ENCODE measurements at places on chromosomes 6 and 20.

DNA sequence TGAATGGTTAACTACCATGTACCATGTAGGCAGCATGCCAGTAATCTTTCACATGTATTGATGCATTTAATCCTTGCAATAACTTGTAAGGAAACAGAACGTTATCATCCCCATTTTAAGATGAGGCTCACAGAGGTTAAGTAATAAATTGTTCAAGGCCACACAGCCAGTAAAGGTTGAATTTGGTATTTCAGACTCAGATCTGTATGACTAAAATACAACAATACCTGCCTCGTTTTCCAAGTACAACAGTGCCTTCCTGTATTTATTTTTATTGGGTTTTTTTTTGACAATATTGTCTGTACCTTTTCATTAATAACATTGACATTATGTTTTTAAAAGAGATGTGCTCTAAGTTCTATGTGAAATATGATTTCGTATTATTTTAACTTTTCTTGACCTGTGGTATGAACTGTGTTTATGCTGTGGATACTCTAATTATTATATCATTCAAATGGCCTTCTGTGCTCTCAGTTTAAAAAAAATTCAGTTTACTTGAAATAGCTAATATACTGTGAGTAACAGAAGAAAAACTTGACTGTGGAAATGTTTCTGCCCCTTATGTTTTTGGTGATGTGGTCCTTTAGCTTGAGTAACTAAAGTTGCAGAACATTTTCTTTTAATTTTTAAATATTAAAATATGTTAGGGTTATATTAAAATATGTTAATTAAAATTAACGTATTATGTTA is 39.7 kb downstream of the XRN2 start:
- no peak for DNase-seq

DNA sequence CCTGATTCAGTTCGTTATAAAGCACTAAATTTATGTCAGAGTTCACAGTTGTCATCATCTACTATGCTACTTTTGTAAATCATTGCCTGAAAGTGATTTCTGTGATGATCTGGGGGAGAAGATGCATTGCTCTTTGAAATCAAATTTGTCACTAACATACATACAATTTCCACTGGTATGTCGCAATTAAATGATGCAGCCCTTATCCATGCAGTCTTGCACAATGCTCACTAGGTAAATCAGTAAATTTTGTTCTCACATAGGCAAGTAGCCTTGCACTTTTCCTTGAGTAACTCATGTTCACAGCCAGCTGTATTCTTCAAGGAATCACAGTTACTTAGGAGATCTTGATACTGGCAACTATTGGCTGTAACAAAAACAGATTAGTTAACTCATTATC is 20.8 kb downstream of the CRISP2 start:
- DNase-seq = no peak

- no peak for DNase-seq
These were observed 59.9 kb downstream of the TNFAIP3 start for GRCh38 chr6:137926985-137927384.

- no peak for DNase-seq
These were observed 18.8 kb downstream of the RTF2 start for GRCh38 chr20:56487216-56487615.

DNA sequence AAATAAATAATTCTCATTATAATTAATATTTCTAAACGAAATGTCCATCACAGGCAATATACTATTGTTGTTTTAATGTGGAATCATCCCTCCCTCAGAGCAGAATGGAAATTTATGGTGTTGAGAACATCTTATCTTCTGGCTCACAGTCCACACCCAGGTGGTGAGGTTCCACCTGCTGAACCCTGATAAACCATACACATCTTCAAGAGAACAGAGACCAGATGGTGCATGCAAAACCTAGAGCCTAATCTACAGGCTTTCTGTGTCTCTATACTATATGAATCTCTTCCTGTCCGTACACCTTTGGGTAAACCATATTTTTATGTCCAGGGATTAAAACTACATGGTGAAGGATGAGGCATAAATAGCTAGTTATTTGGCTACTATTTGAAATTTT is 52.3 kb upstream of the UFL1 start:
- DNase-seq = no peak

GRCh38 chr6:68139130-68139529 is 496.0 kb upstream of the ADGRB3 start:
- no peak for DNase-seq

DNA sequence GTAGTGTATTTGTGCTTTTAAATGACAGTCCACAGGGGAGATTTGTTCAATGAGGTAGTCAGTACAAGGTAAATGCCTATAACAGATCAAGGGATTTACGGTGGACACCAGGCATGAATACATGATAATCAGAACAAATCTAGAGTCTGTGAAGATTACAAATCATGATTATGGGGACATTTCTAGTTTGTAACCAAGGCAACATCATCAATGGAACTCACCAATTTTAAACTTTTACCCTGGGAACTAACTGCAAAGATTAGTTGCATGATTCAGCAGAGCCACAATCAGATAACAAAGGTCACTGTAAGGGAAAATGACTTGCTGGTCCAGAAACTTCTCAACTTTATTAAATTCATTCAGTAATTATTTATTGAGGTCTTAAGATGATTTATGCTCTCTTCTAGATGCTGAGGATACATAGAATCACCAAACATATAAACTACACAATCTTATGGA is at the start of gene CRISP1:
CRISP1 (minus strand) TSS at position 51 of the 459 bp plus-strand sequence. CDS start 9,135 bp downstream, outside the sequence.
- no peak for DNase-seq

GRCh38 chr20:15854911-15855310 is 718.3 kb downstream of the KIF16B start:
- no peak for DNase-seq

DNA sequence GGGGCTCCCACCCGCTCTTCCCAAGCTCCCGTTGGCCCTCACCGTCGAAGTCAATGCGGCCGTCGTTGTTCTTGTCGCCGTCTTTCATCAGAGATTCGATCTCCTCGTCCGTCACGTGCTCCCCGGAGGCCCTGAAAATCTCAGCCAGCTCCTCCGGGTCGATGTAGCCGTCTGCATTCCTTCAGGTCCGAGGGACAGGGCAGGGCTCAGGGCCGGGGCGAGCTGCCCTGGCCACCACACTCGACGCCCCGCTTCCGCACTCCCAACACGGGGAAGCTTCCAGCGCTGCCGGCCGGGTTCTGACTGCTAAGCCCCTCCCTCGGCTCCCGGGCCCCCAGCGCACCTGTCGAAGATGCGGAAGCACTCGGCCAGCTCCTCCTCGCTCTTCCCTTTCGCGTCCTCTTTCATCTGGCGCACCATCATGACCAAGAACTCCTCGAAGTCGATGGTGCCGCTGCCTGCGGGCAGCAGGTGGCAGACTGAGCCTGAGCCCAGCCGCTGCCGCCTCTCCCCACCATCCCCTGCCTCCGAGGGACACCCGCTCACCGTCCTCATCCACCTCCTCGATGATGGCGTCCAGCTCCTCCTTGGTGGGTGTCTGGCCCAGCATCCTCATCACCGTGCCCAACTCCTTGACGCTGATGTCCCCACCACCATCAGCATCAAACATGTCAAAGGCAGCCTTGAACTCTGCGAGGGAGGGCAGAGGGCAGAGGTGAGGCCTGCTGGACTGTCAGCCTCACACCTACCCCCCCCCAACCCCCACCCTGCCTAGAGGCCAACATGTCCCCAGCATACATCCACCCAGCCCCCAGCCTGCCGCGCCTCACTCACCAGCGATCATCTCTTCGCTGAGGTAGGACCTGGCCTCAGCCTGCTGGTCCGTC is 2.9 kb downstream of the TNNC2 start:
- no peak for DNase-seq

GRCh38 chr6:166928644-166929541 is 27.5 kb downstream of the RNASET2 start:
- no peak for DNase-seq

GRCh38 chr6:40946738-40947301 is 92.2 kb downstream of the UNC5CL start:
- no peak for DNase-seq

GRCh38 chr6:3061501-3061941 is 6.8 kb upstream of the RIPK1 start:
- no peak for DNase-seq

DNA sequence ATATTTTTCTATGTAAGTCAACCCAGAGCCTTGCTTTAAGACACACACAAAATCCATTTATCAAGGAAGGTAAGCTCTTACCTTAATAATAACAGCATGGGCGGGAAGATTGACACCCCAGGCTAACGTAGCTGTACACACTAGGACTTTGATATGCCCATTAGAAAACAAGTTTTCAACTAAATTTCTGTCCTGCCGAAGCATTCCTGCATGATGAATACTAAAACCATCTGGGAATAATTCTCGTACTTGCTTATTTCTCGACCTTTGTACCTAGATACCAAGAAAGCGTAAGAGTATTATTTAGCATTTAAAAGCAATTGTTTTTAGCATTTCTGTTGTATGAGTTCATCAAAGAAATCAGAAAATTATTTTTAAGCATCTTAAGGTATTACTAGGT is 197.5 kb upstream of the SIM1 start:
- DNase-seq = no peak

DNA sequence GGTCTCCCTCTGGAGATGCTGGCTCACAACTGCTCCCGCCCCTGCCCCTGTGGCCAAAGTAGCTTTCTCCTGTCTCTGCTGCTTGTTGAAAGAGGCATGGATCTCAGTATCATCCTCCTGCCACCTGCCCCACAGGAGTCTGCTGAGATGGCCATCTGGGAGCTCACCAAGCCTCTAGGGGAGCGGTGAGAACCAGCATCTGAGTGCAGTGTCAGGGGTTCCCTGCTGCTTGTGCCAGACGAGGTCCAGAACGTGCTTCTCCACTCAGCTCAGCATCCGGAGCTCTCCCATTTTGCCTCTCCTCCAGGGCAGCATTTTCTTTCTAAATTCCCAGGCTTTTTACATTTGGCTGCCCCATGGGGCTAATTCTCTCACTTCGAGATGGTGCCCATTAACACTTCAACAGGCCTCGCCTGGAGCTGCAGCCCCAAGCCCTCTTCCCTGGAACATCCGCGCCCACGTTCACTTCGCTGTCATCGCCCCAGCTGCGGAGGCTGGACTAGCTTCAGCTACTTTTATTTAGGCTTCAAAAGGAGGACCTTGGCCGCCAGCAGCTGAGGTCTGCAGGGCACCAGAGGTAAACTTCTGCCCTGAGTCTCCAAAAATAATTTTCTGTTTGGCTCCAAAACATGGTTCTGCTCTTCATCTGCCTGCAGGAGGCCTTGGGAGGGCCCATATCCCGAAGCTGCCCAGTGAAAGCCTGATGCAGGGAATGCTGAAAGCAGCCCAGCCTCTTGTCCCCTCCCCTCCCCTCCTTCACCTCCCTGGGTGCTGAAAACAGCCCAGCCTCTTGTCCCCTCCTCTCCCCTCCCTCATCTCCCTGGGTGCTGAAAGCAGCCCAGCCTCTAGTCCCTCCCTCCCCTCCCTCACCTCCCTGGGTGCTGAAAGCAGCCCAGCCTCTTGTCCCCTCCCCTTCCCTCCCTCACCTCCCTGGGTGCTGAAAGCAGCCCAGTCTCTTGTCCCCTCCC is 25.2 kb upstream of the MLN start:
- DNase-seq = no peak

DNA sequence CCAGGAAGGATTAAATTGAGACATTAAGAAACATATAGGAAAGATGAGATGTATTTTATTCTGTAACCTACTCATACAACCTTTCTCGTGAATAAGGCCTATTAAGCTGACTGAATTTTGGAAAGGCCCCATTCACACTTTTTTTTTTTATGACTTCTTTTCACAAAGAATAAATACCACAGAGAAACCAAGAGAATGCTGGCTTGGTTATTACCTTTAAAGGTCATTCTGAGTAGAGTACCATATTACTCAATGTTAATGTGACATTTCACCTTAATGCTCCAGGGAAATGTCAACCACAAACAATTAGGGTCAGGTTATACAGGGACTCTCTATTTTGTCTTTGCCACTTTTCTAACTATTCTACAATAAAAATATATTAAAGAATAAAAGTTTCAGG is 204.9 kb upstream of the PTCHD4 start:
- no peak for DNase-seq

DNA sequence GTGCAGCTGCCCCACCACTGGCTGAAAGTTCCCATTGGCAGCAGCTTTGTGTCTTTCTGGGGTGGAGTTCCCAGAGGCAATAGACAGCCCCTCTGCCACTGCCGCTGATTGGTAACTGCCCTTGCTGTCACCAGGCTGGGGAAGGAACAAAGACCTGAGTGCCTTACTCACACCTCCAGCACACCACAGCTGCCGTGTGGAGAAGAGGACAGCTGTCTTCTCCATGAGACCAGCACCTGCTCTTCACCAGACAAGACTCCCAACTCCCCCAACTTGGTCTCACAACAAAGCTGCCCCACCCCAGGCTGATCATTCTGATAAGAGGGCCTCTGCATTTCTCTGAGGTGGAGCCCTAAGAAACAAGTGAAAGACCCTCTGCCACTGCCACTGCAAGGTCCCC is 39.7 kb upstream of the PTCHD4 start:
- no peak for DNase-seq

- no peak for DNase-seq
These were observed 55.4 kb upstream of the RIPOR2 start for GRCh38 chr6:24990944-24991809.

GRCh38 chr6:40550202-40551101 is 36.7 kb downstream of the LRFN2 start:
- DNase-seq = no peak

DNA sequence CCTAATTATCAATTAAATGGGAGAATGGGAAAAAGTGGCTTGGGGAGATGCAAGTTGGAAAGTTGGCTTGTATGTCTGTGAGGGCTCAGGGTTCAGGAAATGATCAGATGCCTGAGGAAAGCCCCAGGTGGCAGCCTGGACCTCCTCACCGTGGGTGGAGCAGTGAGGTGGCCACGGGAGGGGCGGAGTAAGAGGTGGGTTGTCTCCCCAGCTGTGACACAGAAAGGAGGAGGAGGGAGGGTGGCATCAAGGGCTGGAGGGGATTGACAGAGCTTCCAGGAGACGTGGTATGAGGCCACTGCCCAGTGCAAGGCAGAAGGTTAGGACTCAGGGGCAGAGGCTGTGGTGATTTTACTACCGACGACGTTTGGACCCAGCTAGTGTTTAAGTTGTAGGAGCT is 672.2 kb downstream of the PRKN start:
- no peak for DNase-seq

GRCh38 chr6:68247782-68248181 is 387.3 kb upstream of the ADGRB3 start:
- no peak for DNase-seq

GRCh38 chr6:99668036-99668705 is 61.5 kb downstream of the PRDM13 start:
- no peak for DNase-seq

DNA sequence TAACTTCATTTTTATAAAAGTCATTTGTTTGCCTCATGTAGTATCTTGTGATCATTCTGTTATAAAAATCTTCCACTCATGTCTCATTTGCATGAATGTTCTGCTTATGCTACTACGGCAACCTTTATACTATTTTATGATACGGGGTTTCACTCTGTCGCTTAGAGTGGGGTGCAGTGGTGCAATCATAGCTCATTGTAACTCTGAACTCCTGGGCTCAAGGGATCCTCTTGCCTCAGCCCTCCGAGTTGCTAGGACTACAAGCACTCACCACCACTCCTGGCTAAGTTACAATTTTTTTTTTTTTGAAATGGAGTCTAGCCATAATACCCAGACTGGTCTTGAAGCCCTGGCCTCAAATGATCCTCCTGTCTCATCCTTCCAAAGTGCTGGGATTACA is 154.4 kb upstream of the PREP start:
- DNase-seq = no peak

GRCh38 chr6:149483849-149484655 is 762 bp downstream of the ZC3H12D start:
- no peak for DNase-seq

GRCh38 chr6:34021554-34022190 is 124.2 kb downstream of the GRM4 start:
- DNase-seq = no peak

Data from cortex of kidney (tissue), 1 donor.